ENCODE measurements at places on chromosomes 1 and 21. TPM values are rescaled to one million over a fixed set of nuclear protein-coding genes. Genes with fewer than 3 reads are reported as not detected.

GNAT2 gene
- not detected for total RNA-seq

FCAMR gene
- not detected for total RNA-seq

KRTAP13-1 gene
- not detected for total RNA-seq

FCER1G gene
- total RNA-seq = not detected

GJA8 gene
- not detected for total RNA-seq

Data from A549 treated with RU486 at 1 μM for 4 hours (cell line).